Lower leg skin (tissue), 4 donors: ENCODE measurements at places on chromosomes 6 and 20.
A peak's percentile ranks its signal among the peaks of the same experiment; 100 is the strongest.

- DNase-seq, result no peak
These were observed 178.1 kb upstream of the MARCKS start for GRCh38 chr6:113679051-113679450.

DNA sequence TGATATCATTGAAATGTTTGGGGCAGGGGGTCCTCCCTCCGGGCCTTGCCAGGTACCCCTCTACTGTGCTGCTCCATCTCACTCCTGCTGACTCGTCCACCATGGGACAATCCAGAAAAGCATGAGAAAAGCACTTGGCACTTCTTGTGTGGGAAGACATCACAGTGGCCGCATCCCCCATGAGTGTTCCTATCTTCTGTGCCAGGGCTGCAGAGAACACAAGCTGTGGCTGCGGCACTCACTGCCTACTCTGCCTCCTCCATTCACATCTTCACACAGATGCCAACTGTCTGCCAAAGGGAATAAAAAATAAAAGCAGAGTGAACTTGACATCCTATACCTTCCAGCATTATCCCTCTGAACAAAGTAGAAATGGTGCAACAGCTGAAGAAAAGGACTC is 117.4 kb upstream of the PROKR2 start:
- DNase-seq, result no peak

DNA sequence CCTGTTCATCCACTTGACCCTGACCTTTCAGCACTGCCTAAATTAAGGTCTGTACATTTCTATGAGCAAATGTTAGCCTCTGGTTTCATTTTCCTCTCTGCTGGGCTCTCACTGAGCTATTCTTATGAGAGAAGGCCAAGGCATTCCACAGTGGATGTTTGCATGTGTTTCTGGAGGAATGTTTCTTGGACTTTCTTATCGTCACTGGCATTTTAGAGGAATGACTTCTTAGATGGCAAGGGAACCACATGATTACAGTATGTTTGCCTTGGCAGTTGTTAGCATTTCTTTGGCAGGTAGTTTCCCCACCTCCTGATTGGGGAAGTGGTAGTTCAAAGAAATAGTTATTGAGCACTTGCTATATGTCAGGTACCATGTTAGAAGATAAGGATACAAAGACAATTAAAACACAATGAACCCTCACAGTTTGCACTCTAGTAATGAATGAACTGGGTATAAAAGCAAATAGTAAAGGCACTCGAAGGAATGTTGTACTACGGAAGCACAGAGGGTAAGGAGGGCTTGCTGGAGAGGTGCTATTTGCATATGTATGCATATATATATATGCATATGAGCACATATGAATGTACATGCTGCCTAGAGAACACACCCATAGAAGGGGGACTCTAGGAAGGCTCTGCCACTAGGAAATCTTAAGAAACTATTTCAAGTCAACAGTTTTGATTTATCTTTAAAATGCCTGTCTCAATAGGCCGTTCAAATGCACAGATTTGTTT is 307.4 kb downstream of the EYA4 start:
- no peak for DNase-seq

DNA sequence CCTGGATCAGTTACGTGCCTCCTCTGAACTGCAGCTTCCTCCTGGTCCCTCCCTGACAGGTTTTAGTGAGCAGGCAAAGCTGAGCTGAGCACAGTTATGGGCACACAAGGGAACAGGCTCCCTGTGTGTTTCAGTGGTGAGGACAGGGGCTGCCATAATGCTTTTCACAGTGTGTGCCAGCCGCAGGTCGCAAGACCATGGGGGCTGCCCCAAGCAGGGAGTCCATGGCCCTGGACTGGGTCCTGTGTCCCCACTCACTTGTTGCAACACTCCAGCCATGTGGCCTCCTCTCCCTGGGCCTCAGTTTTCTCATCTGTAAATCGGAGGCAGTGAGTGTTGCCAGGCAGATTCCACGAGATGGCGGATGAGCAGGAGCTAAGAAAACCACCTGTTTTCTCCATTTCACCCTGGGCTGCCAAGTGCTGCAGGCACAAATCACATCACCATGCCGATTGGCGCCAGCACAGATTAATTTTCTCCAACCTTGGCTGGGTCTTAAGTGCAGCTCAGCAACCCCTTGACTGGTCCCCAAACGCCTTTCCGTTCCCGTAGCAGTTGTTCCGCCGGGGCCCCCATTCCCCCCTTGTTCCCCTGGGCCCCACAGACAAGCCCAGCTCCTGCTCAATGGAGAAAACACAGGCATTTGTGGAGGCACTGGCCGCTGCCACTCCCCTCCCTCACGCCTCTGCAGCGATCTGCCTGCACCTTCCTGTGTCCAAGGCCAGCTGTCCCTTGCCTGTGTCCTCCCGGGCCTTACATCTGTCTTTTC is 57.1 kb upstream of the NNAT start:
- no peak for DNase-seq

DNA sequence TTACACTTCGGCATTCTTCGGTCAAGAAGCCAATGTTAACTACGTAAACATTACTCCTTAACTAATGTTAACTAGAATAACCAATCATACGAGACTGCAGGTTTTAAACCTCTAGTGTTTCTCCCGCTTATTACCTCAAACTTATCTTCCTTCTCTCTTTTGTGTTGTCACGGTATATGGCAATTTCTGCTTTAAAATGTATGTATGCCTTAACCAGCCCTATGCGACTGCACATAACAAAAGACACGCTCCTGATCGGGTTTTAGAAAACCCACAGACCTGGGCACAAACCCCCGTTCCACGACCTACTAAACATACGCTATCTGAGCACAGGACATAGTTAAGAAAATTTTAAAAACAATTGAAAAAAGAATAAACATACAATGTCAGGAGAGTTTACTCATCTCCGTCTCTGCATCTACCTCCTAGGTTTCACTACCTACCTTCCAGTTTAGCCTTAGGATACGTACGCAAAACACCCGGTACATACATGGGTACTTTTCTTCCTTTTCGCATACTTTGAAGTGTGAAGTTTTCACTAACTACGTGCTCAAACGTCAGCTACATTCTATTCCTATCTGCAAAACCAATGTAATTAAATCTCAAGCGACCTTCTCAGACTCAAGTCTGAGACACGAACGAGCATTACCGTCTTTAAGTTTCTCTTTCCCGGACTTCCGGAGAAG is 1.1 kb downstream of the CD164 start:
- DNase-seq, result no peak

GRCh38 chr6:20681243-20681684 is 147.0 kb downstream of the CDKAL1 start:
- no peak for DNase-seq

DNA sequence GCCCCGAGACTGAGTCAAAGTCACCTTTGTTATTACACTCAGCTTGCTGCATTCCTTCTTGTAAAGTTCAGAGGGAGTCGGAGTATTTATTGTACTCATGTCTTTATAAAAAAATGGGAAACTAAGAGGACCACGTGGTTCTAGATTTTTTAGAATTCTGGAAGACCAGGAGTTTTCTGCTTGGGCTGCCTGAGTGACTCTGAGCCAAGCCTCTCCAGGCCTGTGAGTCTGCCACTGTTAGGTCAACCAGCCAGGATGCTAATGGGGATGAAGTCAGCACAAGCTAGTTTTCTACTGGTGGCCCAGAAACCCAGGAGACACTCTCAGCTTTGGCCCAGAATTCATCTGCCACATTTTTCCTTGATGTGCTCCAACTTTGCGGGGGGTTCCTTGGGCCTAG is 453.5 kb upstream of the SULF2 start:
- DNase-seq, result no peak

GRCh38 chr6:14670806-14671205 is 553.2 kb downstream of the CD83 start:
- no peak for DNase-seq

- DNase-seq, result no peak
These were observed 121.3 kb downstream of the MYO6 start for GRCh38 chr6:75870389-75870788.

GRCh38 chr20:52542131-52542530 is 350.6 kb upstream of the ZFP64 start:
- no peak for DNase-seq

- DNase-seq, result no peak
These were observed 963 bp downstream of the FOXF2 start for GRCh38 chr6:1390133-1390945.

- DNase-seq, result no peak
These were observed 206.6 kb downstream of the DLL1 start for GRCh38 chr6:170084166-170084730.

GRCh38 chr20:48445827-48446226 is 382.0 kb downstream of the PREX1 start:
- no peak for DNase-seq

DNA sequence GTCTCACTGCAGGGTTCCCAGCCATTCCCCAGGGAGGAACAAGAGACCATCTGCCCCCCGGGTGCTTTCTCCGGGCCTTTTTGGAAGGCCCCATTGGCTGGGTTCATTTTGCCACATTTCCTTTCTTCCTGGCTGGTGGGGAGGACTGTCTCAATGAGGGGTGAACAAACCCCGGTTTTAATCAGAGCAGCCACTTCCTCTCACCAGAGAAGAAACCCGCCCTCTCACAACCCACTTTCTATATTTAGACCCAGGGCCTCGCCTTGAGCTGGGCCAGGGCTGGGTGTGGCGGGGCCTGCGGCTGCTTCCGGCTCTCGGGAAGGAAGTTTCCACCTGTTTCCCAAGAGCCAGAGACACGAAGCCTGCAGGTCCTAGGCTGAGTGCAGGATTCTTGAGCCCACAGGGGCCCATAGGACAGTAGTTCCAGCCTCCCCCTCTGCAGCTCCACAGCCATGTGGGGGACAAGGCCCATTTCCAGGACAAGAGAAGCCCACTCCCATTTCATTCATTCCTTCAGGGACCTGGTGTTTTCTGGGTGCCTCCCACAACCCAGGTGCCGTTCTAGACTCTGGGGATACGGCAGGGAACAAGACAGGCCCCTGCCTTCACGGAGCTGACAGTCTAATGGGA is 41.8 kb downstream of the RBM38 start:
- peak; percentile 37 for DNase-seq

- DNase-seq, result no peak
These were observed 90.5 kb downstream of the GPX5 start for GRCh38 chr6:28615955-28616747.

DNA sequence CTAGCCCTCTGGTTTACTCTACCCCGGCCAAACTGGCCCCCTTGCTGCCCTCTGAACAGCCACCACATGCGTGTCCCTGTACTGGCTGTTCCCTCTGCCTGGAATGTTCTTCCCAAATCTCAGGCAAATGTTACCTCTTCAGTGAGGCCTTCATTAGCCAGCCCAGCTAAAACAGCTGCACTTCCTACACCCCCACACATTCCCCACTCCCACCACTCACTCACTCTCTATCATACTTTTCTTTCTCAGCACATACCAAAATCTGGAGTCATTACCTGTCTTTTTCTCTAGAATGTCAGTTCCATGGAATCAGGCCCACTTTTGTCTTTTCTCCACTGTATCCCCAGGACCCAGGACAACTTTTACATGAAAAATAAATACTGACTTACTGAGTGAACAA is 401.2 kb upstream of the SULF2 start:
- no peak for DNase-seq

GRCh38 chr6:130138909-130139242 is 83.9 kb downstream of the SAMD3 start:
- DNase-seq, result no peak

- DNase-seq, result no peak
These were observed 102.1 kb downstream of the KCNB1 start for GRCh38 chr20:49380337-49380780.

DNA sequence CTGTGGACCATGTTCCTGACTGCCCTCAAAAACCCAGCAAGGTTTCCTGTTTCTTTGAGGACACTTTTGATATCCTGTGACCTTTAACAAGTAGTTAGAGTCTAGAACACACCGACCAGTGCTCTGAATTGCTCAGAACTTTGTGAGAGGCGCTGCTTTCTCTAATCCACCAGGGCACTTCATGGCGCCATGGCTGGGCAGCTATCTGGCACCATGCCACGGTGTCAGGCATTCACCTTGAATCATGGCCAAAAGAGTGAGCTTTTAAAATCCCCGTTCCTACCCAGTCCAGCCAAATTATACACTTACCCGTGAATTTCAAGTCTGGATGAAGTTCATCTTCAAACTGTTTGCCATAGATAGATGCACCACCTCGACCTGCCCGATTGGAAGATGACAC is 17.0 kb upstream of the CPNE5 start:
- DNase-seq, result peak; percentile 68

- DNase-seq, result no peak
These were observed 47.5 kb upstream of the PROKR2 start for GRCh38 chr20:5364136-5364821.

DNA sequence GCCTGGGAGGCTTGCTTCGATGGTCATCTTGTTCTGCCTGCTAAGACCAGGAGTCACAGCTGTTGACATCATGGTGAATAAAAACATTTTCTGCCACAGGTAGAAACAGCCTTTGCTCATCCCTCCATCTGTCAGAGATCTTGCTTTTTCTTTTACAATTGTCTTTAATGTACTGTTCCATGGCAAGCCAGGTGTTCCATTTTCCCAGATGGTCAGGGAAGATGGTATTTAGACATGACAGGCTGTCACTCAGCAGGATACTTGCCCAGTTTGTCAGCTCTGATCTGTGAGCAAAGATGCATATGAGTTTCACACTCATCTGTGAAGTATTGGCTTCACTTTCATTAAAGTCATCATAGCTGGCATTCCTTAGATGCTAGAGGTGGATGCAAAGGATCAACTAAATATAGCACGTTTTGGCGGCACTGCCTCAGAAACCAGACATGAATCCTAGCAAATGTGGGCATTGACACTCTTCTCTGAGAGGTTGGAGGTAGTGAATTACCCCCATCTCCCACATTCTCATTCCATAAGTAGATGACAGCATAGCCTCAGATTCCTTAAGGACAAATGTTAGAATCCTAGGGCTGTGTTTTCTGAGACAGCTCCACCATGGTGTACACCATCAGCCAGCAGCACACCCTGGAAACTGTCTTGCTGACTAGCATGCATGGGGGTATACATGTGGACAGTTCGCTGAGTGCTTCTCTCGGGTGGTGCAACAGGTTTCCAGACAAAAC is 4.2 kb downstream of the SSTR4 start:
- DNase-seq, result no peak

DNA sequence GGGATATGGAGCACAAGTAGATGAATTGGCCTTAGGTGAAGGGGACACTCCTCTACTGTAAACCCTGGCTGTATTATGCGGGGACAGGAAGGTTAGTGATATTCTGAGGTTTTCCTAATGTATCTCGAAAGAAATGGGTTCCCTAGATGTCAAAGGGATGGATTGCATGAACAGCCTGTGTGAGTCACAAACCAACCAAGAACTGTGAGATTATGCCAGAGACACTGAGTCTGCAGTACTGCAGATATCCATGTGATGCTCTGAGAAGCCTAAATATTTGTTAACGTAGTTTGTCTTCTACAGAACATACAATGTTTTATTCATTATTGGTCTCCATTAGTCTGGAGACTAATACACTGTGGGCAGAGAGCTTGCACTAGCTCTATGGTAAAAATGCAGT is 182.2 kb downstream of the AKAP7 start:
- DNase-seq, result no peak

GRCh38 chr20:38173237-38174156 is 8.4 kb upstream of the TGM2 start:
- DNase-seq, result no peak
